ENCODE measurements at places on chromosomes 4 and X. TPM values are rescaled to one million over a fixed set of nuclear protein-coding genes. Genes with fewer than 3 reads are reported as not detected.

BGN gene
- total RNA-seq, result 0.17 TPM

CCNA2 gene
- total RNA-seq, result 74.3 TPM

CXCL1 gene
- total RNA-seq, result not detected

MAGEB16 gene
- total RNA-seq, result not detected

LYAR gene
- 17.6 TPM for total RNA-seq

HSPA4L gene
- total RNA-seq, result 0.30 TPM

NALF2 gene
- total RNA-seq, result 1.9 TPM

SMIM14 gene
- total RNA-seq, result 4.2 TPM

BEND4 gene
- not detected for total RNA-seq

EMCN gene
- total RNA-seq, result not detected

APOOL gene
- 13.2 TPM for total RNA-seq

CPLX1 gene
- 2.5 TPM for total RNA-seq

DNAAF6 gene
- not detected for total RNA-seq

MTMR8 gene
- 5.4 TPM for total RNA-seq

MMRN1 gene
- 1.1 TPM for total RNA-seq

CLIC2 gene
- total RNA-seq, result 0.22 TPM

SPANXD gene
- not detected for total RNA-seq

RAI2 gene
- not detected for total RNA-seq

DOCK11 gene
- total RNA-seq, result 83.2 TPM

HAUS7 gene
- 38.7 TPM for total RNA-seq

CDS1 gene
- 0.10 TPM for total RNA-seq

MAPK10 gene
- not detected for total RNA-seq

CCNB3 gene
- 0.53 TPM for total RNA-seq

GYG2 gene
- total RNA-seq, result not detected

KCND1 gene
- total RNA-seq, result 3.5 TPM

FGFBP2 gene
- 5.2 TPM for total RNA-seq

BEX3 gene
- total RNA-seq, result 27.2 TPM

SOWAHD gene
- 2.4 TPM for total RNA-seq

ZCCHC4 gene
- total RNA-seq, result 10.5 TPM

HSFX4 gene
- total RNA-seq, result not detected

RHOXF2B gene
- not detected for total RNA-seq

VCX gene
- not detected for total RNA-seq

STOX2 gene
- not detected for total RNA-seq

FHL1 gene
- 15.3 TPM for total RNA-seq

NRK gene
- total RNA-seq, result not detected

XAGE2 gene
- total RNA-seq, result not detected

CXCL5 gene
- total RNA-seq, result not detected

CXCL11 gene
- not detected for total RNA-seq

NAA11 gene
- total RNA-seq, result not detected

MAGEB17 gene
- total RNA-seq, result not detected

All from activated naive CD4-positive, alpha-beta T cell treated with anti-CD3 and anti-CD28 coated beads, Interleukin-2, amount 10 ng/mL, durations not matched to agents 5 hours and 36 hours (primary cell).